ENCODE measurements at places on chromosomes 2 and 18.

- DNase-seq: no peak
Observed at GRCh38 chr2:14631406-14632040, 994 bp upstream of the LRATD1 start.

DNA sequence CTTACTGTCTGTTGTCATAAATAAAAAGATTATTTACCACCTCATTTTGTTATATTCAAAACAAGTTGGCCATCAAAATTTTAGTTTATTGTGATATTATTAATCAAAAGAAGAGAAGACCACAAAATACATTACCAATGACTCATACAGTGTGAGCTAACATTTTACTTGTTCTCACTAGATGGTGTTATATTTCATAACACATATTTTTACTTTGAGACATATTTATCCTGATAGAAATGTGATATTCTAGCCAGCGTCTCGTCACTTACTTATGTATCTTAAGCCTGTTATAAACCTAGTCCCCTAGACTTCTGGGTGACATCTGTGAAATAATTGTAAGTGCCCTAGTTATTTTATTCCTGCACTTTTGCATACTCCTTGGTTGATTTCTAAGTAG, 263.2 kb downstream of the CDH7 start:
- no peak for DNase-seq

DNA sequence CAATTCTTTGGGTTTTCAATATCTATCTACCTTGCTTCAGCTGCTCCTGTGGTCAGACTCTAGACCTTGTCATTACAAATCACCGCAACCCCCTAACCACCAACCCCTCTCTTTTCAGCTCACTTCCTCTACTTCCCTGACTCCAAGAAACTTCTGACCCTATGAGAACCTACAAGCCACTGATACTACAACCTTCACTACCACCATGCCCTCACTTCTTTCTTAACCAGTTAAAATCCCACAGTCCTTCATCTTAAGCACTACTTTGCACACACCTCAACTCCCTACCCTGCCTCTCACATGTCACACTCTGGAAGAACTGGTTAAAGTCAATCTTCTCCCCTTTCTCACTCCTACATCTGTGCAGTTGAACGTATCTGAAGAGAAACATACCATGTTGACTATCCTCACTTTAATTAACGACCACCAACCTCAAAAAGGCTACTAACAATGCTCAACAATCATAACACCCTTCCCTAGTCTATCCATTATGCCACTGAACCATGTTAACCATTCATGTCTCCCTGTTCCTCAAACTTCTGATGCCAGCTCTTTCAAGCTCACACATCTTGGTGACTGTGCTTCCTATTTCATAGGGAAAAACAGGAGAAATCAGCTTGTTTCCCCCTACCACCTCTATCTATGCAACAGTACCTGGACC, 12.6 kb downstream of the EIF2AK3 start:
- DNase-seq: no peak

GRCh38 chr18:58632552-58632951, 3.7 kb upstream of the ALPK2 start:
- no peak for DNase-seq

- no peak for DNase-seq
Observed at GRCh38 chr2:137383391-137383790, 580.9 kb upstream of the HNMT start.

DNA sequence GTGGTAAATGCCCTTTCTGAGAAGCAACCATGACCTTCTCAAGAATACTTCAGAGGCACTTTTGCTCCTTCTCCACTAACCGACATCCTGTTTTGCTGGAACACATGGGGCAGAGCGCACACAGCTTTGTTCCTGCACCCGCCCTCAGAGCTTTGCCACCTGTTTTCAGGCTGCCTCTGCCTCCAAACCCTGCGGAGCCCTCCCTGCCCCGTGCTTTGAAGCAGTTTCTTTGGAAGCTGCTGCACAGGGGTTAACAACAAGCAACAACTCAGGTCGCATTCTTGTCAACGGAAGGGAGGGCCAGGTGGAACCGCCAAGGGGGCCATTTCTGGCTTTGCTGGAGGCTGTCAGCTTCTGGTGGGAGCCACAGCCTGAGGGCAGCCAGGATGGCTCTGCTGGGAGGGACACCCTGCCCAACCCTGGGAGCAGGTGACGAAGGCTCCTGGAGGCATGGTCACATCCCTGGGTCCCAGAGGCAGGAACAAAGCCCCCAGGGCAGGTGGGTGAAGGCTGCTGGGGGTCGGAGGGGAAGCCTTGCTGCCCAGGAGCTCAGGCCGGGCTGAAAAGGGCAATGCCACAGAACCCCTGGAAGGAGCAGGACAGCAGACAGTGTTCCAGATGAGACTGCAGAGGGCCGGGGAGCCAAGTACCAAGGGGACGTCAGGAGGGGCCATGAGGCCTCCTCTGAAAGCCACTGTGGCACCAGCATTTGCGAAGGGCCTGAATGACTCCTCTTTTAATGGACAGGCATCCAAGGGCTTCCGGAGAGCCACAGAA, 46.8 kb downstream of the MRPS5 start:
- no peak for DNase-seq

- no peak for DNase-seq
Observed at GRCh38 chr2:152630466-152630865, 86.8 kb downstream of the PRPF40A start.

GRCh38 chr2:71782323-71782722, 329.0 kb downstream of the DYSF start:
- DNase-seq: no peak

GRCh38 chr18:13163167-13163927, 55.2 kb upstream of the LDLRAD4 start:
- no peak for DNase-seq

- DNase-seq: no peak
Observed at GRCh38 chr2:109242210-109242653, 113.2 kb downstream of the SH3RF3 start.

GRCh38 chr2:36367895-36368353, 12.3 kb downstream of the CRIM1 start:
- DNase-seq: no peak

GRCh38 chr2:142710336-142710735, 167.1 kb upstream of the KYNU start:
- no peak for DNase-seq

- no peak for DNase-seq
Observed at GRCh38 chr2:220410296-220410695, 782.9 kb downstream of the SLC4A3 start.

- no peak for DNase-seq
Observed at GRCh38 chr2:169526451-169526850, 16.9 kb downstream of the KLHL41 start.

DNA sequence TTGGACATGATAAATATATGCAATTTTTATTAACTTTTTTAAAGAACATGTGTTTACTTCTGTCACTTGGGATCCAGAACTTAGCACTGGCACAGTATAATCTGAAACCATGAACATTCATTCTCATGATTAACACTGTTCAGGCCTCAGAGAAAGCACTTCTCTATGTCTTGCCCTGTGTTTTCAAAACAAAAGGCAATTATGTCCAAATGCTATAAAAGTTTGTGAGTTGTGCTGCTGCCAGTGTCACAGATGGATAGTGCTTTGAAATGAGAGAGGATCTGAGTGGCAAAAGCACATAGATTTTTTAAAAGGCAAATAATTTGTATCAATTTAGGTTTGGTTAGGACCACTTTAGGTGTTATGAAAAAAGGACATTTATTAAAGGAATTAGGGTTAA, 470.5 kb upstream of the FAM98A start:
- DNase-seq: no peak

DNA sequence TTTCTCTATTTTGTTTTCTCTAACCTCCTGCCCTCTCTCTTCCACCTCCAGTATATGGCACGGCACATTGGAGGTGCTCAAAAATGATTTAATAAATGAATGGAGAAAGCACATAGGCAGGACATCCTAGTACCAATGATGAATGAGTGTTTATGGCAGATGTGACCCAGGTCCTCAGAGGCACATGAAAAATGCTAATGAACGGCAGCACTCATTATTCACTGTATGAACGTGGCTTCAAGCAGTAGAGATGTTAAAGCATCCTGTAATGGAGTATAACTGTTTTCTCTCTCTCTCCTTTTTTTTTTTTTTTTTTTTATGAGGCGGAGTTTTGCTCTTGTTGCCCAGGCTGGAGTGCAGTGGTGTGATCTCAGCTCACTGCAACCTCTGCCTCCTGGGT, 72.4 kb downstream of the MBP start:
- DNase-seq: no peak

GRCh38 chr18:3037423-3037915, 24.5 kb upstream of the LPIN2 start:
- DNase-seq: no peak

All from stimulated activated CD8-positive, alpha-beta memory T cell treated with anti-CD3 and anti-CD28 coated beads, Interleukin-2, amount 100 ng/mL, for 48 hours (primary cell).